ENCODE measurements at places on chromosomes 4 and X.
A peak's percentile ranks its signal among the peaks of the same experiment; 100 is the strongest.

- no peak for DNase-seq
These were observed 384.2 kb downstream of the TLL1 start for GRCh38 chr4:166257276-166257675.

- DNase-seq, result peak; percentile 12
These were observed 14.7 kb upstream of the PDE6B start for GRCh38 chr4:610411-611261.

DNA sequence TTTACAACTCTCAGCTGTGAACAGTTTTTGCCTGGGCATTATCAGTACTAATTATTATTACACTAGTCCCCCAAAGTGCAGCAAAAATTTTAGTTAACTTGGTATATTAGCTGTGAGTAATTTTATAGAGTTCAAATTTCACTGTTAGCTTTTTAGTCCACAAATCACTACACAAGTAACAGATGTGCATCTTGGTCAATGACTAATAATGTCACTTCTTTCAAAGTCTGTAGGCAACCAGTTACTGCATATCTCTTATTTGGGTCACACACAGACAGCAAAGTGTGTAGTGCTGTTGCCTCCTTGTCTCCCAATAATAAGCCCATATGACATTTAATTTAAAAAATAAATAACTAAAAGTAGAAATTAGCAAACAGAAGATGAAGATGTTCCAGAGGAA, 159.9 kb downstream of the SCFD2 start:
- no peak for DNase-seq

GRCh38 chrX:120238933-120239332, 11.7 kb upstream of the ZBTB33 start:
- no peak for DNase-seq

GRCh38 chr4:81085291-81085690, 54.8 kb downstream of the BMP3 start:
- no peak for DNase-seq

GRCh38 chrX:40845331-40845911, 110.1 kb upstream of the MED14 start:
- peak; percentile 41 for DNase-seq

DNA sequence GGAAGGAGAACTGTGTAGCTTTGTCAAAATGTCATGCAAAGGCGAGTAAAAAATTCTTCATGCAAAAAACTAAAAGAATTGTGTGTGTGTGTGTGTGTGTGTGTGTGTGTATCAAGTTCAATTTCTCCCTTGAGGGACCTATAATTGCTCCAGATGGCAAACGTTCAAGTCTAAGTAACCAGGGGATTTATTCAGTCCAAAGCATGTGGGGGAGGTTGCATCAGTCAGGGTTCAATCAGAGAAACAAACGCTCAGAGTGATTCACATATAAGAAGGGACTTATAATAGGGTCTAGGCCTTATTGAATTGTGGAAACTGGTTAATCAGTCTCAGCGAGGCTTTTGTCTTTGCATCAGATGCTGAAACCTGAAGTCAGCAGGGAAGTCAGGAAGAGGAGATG, 5.0 kb downstream of the DCAF8L1 start:
- no peak for DNase-seq

DNA sequence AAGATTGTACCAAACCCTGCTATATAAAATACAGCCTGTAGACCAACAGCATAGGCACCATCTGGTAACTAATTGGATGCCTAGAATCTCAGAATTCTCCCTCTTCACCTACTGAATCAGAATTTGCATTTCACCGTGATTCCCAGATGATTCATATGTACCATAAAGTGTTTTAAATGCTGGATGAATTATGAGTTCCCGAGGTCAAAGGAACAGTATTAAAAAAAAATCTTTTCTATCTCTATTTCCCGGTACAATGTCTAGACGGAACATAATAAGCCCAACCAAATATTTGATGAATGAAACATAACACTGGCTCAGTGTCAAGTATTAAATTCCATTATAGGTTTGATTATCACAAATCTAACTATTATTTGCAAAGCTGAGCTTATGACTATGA, 280.0 kb downstream of the ANKRD50 start:
- no peak for DNase-seq

- DNase-seq, result no peak
These were observed 93.6 kb upstream of the CPEB2 start for GRCh38 chr4:14908635-14909034.

GRCh38 chrX:2691543-2692220, 587 bp downstream of the CD99 start:
- no peak for DNase-seq

- no peak for DNase-seq
These were observed 6.5 kb downstream of the UGT2B17 start for GRCh38 chr4:68569466-68570121.

DNA sequence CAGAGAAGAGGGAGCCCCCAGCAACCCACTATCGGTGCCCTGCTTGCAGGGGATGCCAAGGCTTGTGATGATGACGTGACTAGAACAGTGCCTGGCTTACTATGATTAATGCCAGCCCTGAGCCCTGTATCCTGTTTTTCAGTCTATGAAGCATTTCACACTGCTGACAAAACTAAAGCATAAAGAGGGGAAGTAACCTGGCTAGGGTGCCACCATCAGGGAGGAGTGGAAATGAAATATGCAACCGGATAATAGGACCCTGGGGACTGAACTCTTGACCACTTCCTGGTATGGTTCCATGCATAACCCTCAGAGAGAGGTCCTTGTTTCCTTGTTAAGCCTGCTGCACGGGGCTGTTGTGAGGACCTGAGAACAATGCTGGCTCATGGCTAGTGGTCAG, 50.3 kb downstream of the MED28 start:
- no peak for DNase-seq

DNA sequence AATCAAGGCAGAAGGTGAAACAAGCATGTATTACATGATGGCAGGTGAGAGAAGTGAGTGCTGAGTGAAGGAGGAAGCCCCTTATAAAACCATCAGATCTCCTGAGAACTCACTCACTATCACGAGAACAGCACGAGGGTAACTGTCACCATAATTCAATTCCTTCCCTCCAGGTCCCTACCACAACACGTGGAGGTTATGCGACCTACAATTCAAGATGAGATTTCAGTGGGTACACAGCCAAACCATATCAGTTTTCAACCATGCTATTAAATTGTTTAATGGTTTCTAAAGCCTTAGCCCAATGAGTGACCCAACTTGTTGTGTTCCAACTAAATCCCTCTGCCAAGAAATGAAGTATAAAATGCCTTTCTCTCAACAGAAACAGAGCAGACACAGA, 519.8 kb downstream of the GBA3 start:
- DNase-seq, result no peak

DNA sequence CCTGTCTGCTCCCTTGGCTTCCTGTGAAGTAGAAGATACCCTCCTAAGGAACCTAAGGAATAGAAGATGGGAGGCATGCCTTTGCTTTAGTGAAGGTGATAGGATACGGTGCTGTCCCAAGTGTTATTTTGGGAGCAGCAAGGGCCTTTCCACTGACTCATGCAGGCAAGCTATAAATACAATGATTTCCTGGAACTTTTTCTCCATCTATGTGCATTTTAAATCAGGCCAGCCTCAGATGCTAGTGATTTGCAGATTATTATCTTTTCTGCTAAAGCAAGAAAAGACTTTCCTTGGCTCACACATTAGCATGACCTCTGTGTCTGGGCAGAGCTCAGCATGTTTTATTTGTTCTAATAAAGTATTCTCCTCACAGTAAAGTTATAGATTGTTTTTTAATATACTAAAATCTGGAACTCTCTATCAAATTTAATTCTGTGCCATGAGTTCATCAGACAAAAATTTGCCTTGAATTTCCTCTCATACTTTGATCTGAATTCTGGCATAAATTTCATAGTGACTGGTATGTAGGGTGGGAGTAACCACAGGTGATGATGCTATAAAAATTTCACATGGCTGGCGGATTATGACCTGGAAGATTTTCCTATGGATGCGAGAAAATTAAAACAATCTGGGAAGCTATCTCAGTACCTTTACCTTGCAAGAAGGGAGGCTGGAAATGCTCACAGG, 131.7 kb downstream of the REPS2 start:
- no peak for DNase-seq

GRCh38 chr4:168451744-168452390, 28.4 kb downstream of the DDX60L start:
- no peak for DNase-seq

DNA sequence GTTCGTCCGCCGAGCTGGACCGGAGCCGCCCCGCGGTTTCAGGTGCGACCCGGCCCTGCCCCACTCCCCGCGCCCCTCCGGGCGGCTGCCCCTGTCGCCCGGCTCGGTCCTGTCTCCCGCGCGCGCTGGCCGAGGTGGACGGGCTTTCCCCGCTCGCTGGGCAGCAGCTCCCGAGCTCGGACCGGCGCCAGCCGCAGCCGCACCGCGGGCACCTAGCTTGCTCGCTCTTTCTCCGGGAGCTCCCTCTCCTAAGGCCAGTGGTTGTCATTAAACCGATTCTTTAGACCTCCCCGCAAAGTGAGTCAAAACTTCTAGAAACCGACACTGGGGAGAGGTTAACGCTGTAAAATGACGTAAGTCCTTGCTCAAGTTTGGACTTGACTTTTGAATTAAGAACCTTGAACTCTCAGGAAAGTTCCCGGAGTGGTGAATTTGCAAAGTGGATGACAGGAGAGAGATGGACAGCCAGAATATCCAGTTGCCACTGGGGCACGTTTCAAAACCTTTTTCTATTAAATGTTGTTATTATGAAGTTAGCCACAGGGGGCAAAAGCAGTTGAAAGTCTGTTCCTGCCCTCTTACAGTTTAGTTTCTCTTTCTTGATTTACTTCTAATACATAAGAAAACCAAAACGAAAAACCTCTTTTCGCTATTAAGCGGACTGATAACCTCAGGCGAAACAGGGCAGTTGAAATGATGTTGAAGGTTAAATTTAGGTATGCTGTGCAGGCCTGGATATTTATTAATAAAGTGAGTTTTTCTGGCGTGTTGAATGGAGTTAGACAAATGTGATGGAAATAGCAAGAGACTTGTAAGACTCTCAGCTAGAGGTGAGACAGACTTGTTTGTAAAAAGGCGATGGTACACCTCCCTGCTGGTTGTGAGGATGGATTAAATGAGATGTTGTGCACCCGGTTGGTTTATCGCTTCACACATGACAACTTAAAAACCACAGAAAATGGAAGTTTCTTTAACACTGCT, 847 bp downstream of the PI4K2B start:
- DNase-seq, result peak; percentile 73

DNA sequence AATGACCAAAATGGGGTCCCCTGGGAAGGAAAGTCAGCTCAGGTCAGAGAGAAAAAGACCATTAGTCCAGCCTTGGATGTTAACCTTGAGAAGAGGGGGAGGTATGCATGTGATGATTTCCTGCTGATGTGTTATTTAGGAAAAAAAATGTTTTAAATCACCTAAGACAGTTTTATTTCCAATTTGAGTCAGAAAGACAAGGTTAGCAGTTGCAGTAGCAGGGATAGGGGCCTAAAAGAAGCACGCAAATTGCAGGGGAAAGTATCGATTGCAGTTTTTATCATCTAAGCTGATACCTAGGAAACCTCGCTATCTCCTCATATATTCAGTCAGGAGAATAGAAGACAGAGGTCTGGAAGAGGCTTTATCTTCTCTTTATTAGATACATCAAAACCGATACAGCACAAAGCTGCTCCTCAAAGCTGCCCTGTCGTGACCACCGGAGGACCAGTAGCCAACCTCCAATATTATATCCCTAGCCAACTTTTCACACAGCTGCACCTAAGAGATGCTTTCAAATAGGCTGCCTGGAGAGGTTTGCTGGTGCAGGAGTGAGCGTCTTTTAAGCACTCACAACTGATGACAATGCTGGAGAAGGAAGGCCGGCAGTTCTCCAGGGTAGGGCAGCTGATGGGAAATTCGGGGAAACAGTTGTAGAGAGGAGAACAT, 289.4 kb downstream of the INPP4B start:
- DNase-seq, result no peak

DNA sequence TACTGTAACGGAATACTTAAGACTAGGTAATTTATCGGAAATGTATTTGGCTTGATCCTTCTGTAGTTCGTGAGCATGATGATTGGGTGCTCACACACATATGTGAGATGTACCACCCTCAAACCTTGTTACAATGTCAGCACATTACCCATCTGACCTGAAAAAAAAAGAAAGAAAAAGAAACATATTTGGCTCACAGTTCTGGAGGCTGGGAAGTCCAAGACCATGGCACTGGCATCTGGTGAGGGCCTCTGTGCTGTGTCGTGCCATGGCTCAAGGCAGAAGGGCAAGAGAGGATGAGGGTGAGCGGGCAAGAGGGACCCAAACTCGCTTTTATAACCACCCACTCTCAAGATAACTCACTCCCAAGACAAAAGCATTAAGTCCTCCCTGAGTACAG, 7.0 kb upstream of the CLDN24 start:
- DNase-seq, result no peak

- peak; percentile 45 for DNase-seq
These were observed 17.3 kb downstream of the FNIP2 start for GRCh38 chr4:158786121-158786601.

DNA sequence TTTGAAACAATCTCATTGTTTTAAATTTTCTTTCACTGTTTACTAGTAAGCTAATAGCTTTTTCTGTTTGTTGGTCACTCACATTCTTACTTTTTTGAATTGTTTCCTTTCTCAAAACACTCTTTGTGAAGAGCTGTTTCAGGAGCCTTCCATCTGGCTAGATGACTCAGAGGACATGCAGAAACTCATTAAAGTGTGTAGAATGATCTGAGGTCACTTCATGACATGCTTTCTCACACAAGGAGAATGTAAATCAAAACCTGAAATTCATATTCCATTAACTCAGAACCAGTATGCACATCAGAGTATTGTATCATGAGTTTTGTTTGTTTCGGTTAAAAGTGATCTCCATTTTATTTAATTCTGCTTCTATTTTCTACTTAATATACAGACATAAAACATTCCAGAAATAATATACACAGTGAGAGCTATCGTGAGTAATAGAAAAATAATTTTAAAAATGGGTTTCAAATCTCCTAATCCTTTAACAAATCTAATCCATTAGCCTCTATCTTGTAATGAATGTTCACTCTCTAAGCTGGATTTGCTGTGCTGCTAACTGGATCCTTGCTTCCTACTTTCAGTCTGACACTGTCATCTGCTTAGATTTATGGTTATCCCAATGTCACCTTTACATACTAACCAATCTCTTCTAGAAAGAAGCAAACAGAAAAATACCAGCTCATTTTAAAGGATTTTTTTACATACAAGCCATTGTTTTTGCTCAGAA, 449.6 kb downstream of the FSTL5 start:
- peak; percentile 57 for DNase-seq

DNA sequence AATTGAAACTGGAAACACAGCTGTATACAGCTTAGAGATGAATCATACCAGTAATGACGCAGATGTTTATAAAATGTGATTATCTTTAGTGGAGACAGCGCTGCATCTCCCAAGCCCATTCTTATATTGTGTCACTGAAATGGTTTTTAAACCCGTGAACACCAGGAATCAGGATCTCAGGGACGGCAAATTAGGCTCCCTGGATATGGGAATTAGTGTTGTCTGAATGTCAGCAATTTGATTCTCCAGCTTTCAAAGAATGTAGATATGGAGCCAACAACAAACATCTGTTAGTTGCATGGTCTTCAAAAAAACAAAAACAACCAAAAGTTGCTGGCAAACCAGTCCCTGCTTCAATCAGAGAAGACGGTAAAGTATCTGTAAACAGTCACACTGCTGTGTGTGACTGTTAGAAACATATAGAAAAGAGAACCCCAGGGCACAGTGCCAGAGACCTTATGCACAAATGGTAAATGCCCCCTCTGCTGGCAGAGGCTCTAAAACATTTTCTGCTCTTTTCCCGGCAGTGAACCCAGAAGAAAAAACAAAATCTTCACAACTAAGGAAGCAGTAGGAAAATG, 351.9 kb upstream of the FTHL17 start:
- peak; percentile 19 for DNase-seq
